ENCODE measurements at places on chromosomes 7 and 10. TPM values are rescaled to one million over a fixed set of nuclear protein-coding genes. Genes with fewer than 3 reads are reported as not detected.

DNA sequence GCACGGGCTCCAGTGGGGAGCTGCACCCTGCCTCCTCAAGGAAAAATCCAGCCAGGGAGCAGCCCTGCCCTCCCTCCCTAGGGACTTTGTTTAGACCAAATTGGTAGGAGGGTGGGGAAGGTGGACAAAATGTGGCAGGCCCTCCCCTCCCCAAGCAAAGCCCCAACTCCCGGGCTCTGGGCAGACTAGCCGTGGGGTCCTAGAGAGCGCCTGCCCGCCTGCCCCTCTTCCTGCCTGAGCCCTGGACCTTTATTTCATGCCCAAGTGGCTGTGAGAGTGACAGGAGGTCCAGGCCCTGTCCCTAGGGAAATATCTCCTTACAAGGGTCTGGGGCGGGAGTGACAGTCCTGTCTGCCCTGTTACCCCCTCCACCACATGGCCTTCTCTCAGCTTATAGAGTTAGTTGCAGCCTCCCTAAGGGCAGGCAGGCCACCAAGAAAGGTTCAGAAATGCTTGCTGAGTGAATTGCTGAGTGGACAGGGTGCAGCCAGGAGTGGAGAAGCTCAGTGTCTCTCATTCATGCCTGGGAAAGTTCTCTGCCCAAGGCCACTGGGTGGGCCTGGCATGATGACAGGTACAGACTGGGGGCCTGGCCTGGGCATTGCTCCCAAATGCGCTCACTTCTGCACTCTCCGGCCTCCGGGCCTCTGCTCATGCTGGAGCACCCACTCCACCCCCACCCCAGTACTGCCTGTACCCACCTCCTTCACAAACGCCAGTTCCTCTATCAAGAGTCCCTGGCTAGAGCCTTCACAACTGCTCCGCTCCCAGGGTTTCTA lies 25.2 kb downstream of the DNAJB12 start:
- H3K27me3 ChIP-seq, result no peaks in the 10 kb centered on the region
- DNase-seq, result no peak
- H3K36me3 ChIP-seq, result peaks cover 6% of the 10 kb centered on the region
- peak overlapping the region; percentile 76 for H3K27ac ChIP-seq

GRCh38 chr7:50792342-50793119 lies 9.8 kb upstream of the GRB10 start:
- H3K4me3 ChIP-seq, result peak overlapping the region; percentile 93
- peaks cover 51% of the 10 kb centered on the region for H3K27me3 ChIP-seq
- H3K36me3 ChIP-seq, result no peaks in the 10 kb centered on the region
- peaks cover 11% of the 10 kb centered on the region for H3K4me1 ChIP-seq
- DNase-seq, result peak; percentile 33
- H3K27ac ChIP-seq, result peak overlapping the region; percentile 64

DNA sequence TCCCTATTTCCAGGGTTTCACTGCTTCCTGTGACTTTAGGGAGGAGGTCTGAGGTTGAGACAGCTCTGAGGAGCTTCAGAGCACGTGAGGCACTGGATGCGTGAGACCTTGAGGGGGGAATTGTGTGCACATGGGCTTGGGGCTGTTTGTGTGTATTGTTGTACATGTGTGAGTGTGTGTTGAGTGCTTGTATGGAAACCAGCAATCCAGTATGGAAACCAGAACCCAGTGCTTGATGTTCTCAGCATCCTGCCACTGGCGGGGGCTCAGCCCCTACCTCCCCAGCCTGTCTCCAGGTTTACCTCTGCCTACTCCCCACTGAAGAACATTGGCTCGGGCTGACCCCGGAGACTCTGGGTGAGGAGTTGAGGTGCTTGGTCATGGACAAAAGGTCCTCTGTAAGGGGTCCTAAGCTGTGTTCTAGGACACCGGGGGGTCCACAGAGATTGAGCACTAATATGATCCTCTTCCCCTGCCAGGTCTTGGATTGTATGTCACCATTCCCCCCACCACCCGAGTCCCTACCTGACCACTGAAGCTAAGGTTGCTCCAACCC lies 20.8 kb downstream of the SFTPD start:
- H3K27ac ChIP-seq, result no peak overlapping the region
- no peak overlapping the region for H3K4me3 ChIP-seq
- H3K4me1 ChIP-seq, result peaks cover 6% of the 10 kb centered on the region
- DNase-seq, result no peak
- H3K36me3 ChIP-seq, result no peaks in the 10 kb centered on the region

GRCh38 chr10:43218951-43219837 lies 47.7 kb downstream of the RASGEF1A start:
- no peak overlapping the region for H3K27ac ChIP-seq
- H3K4me3 ChIP-seq, result no peak overlapping the region
- H3K36me3 ChIP-seq, result no peaks in the 10 kb centered on the region

DNA sequence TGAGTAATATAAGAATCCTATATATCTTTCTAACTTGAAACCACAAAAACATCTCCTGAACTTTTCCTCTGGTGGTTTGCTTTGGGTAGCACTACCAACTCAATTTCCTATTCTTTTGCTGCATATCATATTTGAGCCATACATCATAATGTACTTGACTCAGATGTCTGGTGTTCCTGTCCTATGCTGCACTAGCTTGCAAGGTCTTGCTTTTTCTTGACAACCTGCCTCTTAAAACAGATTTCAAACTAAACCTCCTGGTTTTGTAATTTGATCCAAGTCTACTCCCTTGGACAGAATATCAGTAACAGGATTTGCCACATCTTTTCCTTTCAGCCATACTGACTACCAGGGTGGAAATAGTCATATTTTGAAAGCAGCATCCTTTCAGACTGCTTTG lies 520.3 kb upstream of the LRRTM3 start:
- H3K36me3 ChIP-seq, result no peaks in the 10 kb centered on the region
- no peak overlapping the region for H3K4me3 ChIP-seq
- H3K4me1 ChIP-seq, result no peaks in the 10 kb centered on the region
- no peak for DNase-seq
- H3K27me3 ChIP-seq, result no peaks in the 10 kb centered on the region

GRCh38 chr7:100266576-100267354 lies 40.7 kb upstream of the SPDYE3 start:
- no peaks in the 10 kb centered on the region for H3K27me3 ChIP-seq
- no peak for DNase-seq
- H3K4me1 ChIP-seq, result peaks cover 14% of the 10 kb centered on the region
- no peaks in the 10 kb centered on the region for H3K36me3 ChIP-seq
- no peak overlapping the region for H3K4me3 ChIP-seq
- H3K27ac ChIP-seq, result no peak overlapping the region

GRCh38 chr7:129512192-129512591 lies 9.9 kb downstream of the SMKR1 start:
- H3K4me3 ChIP-seq, result no peak overlapping the region
- H3K4me1 ChIP-seq, result peaks cover 7% of the 10 kb centered on the region
- no peak overlapping the region for H3K27ac ChIP-seq
- no peaks in the 10 kb centered on the region for H3K36me3 ChIP-seq

GRCh38 chr10:69644658-69645295 lies 14.7 kb downstream of the FAM241B start:
- peak; percentile 53 for DNase-seq
- no peaks in the 10 kb centered on the region for H3K4me1 ChIP-seq
- H3K4me3 ChIP-seq, result no peak overlapping the region
- no peaks in the 10 kb centered on the region for H3K27me3 ChIP-seq
- no peak overlapping the region for H3K27ac ChIP-seq

GRCh38 chr10:72242675-72243074 lies 26.6 kb upstream of the ASCC1 start:
- no peaks in the 10 kb centered on the region for H3K36me3 ChIP-seq
- peak overlapping the region; percentile 3 for H3K4me3 ChIP-seq
- peak overlapping the region; percentile 10 for H3K27ac ChIP-seq
- no peaks in the 10 kb centered on the region for H3K27me3 ChIP-seq
- DNase-seq, result no peak
- H3K4me1 ChIP-seq, result peaks cover 86% of the 10 kb centered on the region

DNA sequence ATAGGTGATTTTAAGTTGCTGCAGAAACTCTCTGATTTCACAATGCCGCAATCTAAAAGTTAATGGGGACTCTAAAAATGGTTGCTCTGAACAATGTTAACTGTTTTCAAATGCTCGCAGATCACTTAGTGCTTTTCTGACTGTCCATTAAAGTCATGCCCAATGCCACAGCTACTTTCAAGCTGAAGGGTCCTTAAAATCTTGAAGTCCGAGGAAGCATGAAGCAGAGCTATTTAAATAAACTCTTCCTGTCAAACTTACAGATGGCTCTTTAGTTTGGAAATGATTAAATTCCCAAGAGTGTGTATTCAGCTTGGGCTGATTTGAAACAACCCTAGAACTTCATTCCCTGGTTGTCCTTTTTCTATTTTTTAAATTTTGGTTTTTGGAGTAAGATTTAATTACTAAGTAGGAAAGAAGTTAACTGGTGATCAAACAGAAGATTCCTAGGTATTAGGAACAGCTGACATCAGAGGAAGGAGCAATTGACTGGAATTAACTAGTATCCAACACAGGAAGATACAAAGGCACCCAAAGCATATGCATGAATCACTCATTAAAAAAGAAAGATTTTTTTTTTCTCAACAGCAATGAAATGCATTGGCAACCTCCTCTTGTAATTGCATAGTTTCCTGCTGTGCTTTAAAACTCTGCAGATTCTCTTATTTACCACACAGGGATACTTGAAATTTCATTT lies 105.1 kb downstream of the NRP1 start:
- DNase-seq, result no peak
- H3K27ac ChIP-seq, result no peak overlapping the region
- H3K4me1 ChIP-seq, result no peaks in the 10 kb centered on the region
- H3K36me3 ChIP-seq, result no peaks in the 10 kb centered on the region
- no peak overlapping the region for H3K4me3 ChIP-seq
- peaks cover 16% of the 10 kb centered on the region for H3K27me3 ChIP-seq

DNA sequence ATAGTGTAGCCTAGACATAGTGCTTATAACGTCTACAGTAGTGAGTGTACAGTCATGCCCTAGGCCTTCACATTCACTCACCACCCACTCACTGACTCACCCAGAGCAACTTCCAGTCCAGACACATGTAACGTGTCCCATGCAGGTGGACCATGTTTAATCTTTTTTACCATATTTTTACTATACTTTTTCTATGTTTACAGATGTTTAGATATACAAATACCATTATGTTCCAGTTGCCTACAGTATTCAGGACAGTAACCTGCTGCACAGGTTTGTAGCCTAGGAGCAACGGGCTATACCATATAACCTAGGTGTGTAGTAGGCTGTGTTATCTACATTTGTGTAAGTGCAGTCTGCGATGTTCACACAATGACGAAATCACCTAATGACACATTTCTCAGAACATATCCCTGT lies 11.0 kb downstream of the MPP7 start:
- H3K27ac ChIP-seq, result peak overlapping the region; percentile 98
- peak overlapping the region; percentile 85 for H3K4me3 ChIP-seq
- H3K4me1 ChIP-seq, result peaks cover 67% of the 10 kb centered on the region
- H3K36me3 ChIP-seq, result no peaks in the 10 kb centered on the region
- no peaks in the 10 kb centered on the region for H3K27me3 ChIP-seq

- H3K27ac ChIP-seq, result no peak overlapping the region
- H3K4me1 ChIP-seq, result peaks cover 3% of the 10 kb centered on the region
- H3K36me3 ChIP-seq, result no peaks in the 10 kb centered on the region
- no peak for DNase-seq
Observed at GRCh38 chr7:11835260-11835659, 3.3 kb upstream of the THSD7A start.

- no peak for DNase-seq
- no peaks in the 10 kb centered on the region for H3K4me1 ChIP-seq
- no peak overlapping the region for H3K4me3 ChIP-seq
Observed at GRCh38 chr7:82530361-82530760, 86.8 kb upstream of the CACNA2D1 start.

GRCh38 chr7:105180002-105180401 lies 166.0 kb downstream of the KMT2E start:
- H3K27ac ChIP-seq, result no peak overlapping the region
- no peak for DNase-seq
- H3K4me1 ChIP-seq, result peaks cover 9% of the 10 kb centered on the region
- no peaks in the 10 kb centered on the region for H3K27me3 ChIP-seq

DNA sequence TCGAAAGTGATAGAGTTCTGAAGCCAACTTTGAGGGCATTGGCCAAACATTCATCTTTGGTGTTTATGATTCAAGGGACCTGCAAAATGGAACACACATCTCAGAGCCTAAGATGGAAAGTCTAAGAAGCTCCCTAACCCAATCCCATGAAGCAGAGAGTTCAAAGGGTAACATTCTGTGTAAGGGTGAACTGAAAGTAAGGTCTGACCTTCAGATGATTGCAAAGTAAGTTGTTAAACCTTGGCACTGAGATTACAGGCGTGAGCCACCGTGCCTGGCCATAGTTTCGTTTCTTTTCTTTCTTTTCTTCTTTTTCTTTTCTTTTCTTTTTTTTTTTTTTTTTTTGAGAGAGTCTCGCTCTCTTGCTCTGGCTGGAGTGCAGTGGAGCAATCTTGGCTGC lies 2.2 kb downstream of the ZNF212 start:
- H3K36me3 ChIP-seq, result peaks cover 25% of the 10 kb centered on the region
- H3K27ac ChIP-seq, result peak overlapping the region; percentile 48
- H3K4me3 ChIP-seq, result peak overlapping the region; percentile 93

DNA sequence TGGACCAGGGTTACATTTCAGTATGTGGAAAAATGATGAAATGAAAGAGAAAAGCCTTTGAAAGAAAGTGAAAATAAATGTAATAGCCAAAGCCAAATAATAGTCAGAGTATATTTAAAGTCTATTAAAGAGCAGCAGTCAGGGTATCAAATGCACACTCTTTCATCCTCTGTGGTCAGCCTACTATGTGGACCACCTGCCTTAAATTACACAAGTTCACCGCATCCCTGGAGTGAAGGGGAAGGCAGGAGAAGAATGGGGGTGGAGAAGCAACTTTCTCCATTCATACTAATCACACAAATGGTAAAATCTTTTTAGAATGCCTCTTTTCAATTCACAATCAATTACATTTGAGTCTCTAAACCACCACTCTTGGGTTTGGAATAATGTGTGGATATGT lies 16.0 kb downstream of the TWIST1 start:
- DNase-seq, result no peak
- no peaks in the 10 kb centered on the region for H3K4me1 ChIP-seq
- H3K36me3 ChIP-seq, result no peaks in the 10 kb centered on the region
- H3K4me3 ChIP-seq, result no peak overlapping the region
- peaks cover 27% of the 10 kb centered on the region for H3K27me3 ChIP-seq

DNA sequence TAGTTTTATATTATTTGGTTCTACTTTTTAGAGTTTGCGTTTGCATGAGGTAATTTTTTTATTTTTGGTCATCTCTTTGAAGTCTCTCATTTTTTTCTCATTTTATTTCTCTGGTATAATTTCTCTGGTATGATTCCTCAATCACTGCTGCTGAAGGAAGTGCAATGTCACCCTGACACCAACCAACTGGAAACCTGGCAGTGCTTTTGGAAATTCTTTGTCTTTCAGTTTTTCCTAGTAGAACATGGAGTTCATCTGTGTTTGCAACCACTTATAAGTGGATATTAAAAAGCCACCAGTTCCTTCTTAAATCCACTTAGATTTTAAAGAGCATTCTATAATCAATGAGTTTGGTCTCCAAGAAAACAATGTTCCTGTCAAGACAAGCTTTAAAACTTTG lies 291.8 kb downstream of the PRKG1 start:
- H3K27me3 ChIP-seq, result peaks cover 4% of the 10 kb centered on the region
- no peaks in the 10 kb centered on the region for H3K4me1 ChIP-seq

- H3K4me1 ChIP-seq, result peaks cover 67% of the 10 kb centered on the region
- H3K36me3 ChIP-seq, result no peaks in the 10 kb centered on the region
- peak overlapping the region; percentile 40 for H3K4me3 ChIP-seq
- H3K27me3 ChIP-seq, result no peaks in the 10 kb centered on the region
- peak overlapping the region; percentile 2 for H3K27ac ChIP-seq
Observed at GRCh38 chr7:106022193-106022821, 59.2 kb downstream of the CDHR3 start.

- no peak overlapping the region for H3K4me3 ChIP-seq
- no peaks in the 10 kb centered on the region for H3K27me3 ChIP-seq
- no peak overlapping the region for H3K27ac ChIP-seq
- H3K4me1 ChIP-seq, result no peaks in the 10 kb centered on the region
- DNase-seq, result no peak
Observed at GRCh38 chr7:30563326-30563942, 31.2 kb upstream of the GARS1 start.

Gene NOS3
- 6.8 TPM for total RNA-seq

Gene PRSS37
- total RNA-seq, result not detected

Gene TAS2R4
- 1.4 TPM for total RNA-seq

Gene VAX1
- total RNA-seq, result not detected

Gene TIMM23
- 35.4 TPM for total RNA-seq

Gene PHF14
- 34.3 TPM for total RNA-seq

Gene CRHR2
- total RNA-seq, result not detected
